CD4-positive, alpha-beta memory T cell (primary cell): ENCODE measurements at places on chromosomes 7 and 10. TPM values are rescaled to one million over a fixed set of nuclear protein-coding genes. Genes with fewer than 3 reads are reported as not detected.

GRCh38 chr10:130430852-130431704 lies 294.9 kb downstream of the GLRX3 start:
- DNase-seq: no peak

Gene HOXA6
- not detected for total RNA-seq

DNA sequence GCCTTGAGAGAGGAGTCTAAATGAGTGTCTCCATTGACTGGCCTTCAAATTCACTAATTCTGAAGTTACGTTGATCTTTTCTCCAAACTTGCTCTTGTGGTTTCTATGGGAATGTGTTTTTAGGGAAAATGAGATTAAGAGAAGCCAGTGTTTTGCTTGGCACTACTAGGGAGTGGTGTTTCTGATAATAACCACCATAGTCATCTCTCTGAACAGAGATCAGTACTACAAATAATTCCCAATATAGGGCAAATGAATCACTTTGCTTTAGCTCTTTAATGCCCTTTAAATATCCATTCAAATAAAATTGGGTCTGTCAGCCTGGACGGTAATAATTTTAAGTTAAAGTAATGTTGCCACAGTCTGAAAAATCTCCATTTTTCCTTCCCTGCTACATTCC lies 90.8 kb downstream of the NRF1 start:
- DNase-seq: no peak

- no peak for DNase-seq
Observed at GRCh38 chr10:108902619-108903285, 1020.6 kb downstream of the XPNPEP1 start.

Gene NUTM2A
- 1.3 TPM for total RNA-seq

DNA sequence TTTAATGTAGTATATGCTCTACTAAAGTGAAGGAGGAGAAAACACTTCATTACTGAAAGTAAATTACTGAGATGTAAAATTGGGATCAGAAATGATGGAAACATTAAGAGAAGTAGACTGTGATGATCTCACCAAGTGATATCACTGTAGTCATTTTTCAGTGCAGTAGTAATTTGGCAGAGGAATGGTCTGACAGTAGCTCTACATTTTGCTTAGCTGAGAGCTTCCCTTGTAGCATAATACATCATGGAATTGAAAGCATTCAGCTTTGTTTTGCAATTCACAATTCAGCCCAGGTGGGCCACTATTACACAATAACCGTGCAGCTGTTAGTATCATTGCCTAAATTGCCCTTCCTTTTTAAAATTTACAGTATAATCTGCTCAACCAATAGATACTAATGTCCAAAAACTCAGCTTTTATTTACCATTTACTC lies 19.4 kb upstream of the CABCOCO1 start:
- no peak for DNase-seq

Gene LRRD1
- not detected for total RNA-seq

DNA sequence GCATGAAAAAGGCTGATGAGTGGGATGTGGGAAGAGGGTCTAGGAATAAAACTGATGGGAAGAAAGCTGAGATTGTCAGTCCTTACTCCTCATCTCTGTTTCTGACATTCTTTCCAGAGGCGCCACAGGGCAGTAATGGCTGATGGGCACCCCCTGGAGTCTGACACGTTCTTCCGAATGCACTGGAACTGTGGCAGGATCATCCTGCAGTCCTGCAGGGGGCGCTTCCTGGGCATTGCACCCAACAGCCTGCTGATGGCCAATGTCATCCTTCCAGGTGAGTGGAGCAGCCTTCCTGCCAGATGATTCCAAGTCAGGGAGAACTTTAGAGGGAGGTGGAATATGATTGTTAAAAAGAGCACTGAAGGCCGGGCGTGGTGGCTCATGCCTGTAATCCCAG lies 4.8 kb downstream of the FSCN3 start:
- no peak for DNase-seq

Gene NME8
- not detected for total RNA-seq

- DNase-seq: peak; percentile 63
Observed at GRCh38 chr7:101138213-101138870, 11.4 kb downstream of the SERPINE1 start.

Gene MRPS16
- total RNA-seq: 47.1 TPM

Gene SSC4D
- total RNA-seq: not detected

Gene COL17A1
- total RNA-seq: not detected

Gene IQCE
- 9.4 TPM for total RNA-seq

DNA sequence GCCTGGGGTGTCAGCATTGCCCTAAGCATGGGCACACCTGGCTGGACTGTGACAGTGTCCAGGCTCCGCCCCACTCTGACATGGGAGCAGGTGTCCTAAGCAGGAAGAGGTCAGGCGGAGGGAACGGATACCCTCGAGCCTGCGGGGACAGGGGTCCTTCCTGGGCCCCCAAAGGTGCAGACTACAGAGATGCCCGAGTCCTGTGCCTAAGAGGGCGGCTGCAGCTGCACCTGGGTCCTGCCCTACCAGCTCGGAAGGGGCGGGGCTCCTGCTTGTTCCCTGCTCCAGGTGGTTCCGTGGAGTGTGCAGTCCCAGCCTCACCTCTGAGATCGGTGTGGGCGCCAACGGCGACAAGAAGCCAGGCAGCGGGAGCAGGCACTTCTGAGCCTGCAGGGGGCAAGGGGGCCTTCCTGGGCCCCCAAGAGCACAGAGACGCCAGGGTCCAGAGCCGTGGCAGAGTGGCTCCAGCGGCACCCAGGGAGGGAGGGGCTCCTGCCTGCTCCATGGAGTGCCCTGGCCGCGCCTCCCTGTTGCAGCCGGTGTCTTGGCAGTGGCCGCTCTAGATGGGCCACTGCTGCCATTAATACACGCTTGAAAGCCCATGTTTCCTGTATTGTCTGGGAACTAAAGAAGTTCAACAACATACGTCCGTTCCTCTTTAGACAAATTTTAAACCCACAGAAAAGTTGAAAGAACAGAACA lies 64.5 kb upstream of the CACNA2D1 start:
- DNase-seq: no peak

DNA sequence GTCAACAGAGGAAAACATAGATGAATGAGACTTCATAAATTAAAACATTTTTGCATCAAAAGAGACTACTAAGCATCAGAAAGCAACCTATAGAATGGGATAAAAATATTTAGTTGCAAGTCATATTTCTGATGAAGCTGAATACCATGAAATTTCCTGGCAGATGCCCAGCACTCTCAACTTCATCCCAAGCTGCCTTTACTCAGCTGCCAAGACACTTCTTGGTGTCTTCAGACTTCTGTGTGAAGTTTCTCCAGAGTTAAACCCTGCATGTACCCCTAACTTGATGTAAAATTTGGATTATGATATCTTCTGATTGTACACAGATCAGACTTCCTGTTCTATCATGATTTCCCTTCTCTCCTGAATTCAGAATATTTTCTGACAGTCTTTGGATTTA lies 73.2 kb downstream of the AKR1C4 start:
- DNase-seq: no peak

DNA sequence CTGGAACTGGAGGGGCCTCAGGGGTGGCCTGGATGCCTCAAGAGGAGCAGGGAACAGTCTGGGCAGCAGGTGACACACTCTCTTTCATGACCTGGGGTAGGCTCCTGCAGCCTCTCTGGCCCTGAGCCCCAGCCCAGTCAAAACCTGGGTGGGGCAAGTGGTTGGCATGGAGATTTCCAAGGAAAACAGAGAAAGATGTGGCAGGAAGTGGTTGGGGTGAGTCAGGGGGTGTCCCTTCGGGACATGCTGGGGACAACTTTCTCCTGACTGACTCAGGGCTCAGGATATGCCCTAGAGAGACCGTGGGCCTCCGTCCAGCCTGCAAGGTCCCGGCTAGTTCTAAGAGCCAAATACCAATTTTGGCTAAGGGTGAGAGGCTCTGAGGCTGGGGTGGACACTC lies 2.9 kb downstream of the AQP1 start:
- no peak for DNase-seq

DNA sequence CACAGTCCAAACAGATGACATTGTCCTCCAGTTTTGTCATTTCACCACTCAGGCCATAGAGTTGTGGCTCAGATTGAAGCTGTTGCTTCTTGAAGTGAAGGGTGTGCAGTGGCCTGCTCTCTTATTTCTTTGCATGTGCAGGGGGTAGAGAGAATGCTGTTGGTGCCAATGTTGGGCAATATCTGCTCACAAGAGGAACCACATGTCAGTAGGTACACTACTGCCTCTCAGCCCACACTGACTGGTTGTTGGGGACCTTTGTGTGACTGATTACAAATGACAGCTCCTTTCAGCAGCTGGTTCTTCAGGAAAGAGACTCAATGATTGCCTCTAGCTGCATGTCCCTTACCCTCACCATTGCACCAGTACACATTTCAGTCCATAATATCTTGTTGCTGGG lies 21.9 kb upstream of the SFTPA1 start:
- DNase-seq: no peak

- DNase-seq: no peak
Observed at GRCh38 chr10:95542330-95542729, 18.8 kb downstream of the SORBS1 start.
